Stimulated activated memory B cell treated with anti-CD40 and anti-IgM and Interleukin-4, amounts not matched to agents 10 μg/mL and 1 μg/mL and 100 μg/mL, for 72 hours (primary cell): ENCODE measurements at places on chromosomes 6 and 20.
A peak's percentile ranks its signal among the peaks of the same experiment; 100 is the strongest.

- ATAC-seq, result peak; percentile 37
These were observed 90.7 kb upstream of the ARID1B start for GRCh38 chr6:156686301-156686994.

GRCh38 chr6:73177221-73177944 lies 47.9 kb downstream of the KHDC1L start:
- ATAC-seq, result peak; percentile 81

- no peak for ATAC-seq
These were observed 179.5 kb downstream of the CDH26 start for GRCh38 chr20:60137657-60138245.

- peak; percentile 57 for ATAC-seq
These were observed 42.8 kb upstream of the HFE start for GRCh38 chr6:26044140-26045064.

DNA sequence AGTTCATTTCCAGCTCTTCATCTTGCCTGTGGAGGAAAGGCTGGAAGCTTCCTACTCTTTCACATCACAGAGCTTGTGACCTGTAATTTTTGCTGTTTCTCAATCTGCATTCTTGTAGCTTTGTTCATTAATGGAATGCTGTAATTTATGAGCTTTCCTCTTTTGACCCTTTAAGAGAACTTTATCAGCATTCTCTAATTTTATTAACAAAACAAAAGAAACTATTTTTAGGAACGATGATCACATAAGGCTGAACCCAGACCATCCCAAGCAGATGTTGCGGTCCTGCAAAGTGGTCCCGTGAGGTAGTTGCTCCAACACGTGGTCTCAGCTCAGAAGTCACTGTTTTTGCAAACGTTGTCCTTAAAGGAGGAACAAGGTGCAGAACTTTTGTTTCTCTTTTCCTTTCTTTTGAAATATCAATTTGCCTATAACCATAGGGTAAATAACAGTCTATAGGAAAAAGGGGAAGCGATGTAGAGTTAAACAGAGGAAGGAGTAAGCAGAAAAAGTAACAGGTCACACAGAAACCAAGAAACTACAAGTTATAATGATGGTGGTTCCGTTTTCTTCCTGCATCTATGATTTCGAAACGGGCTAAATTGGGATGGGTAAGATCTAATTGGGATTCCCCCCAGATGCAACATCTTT lies 121.3 kb upstream of the PHACTR1 start:
- peak; percentile 88 for ATAC-seq

DNA sequence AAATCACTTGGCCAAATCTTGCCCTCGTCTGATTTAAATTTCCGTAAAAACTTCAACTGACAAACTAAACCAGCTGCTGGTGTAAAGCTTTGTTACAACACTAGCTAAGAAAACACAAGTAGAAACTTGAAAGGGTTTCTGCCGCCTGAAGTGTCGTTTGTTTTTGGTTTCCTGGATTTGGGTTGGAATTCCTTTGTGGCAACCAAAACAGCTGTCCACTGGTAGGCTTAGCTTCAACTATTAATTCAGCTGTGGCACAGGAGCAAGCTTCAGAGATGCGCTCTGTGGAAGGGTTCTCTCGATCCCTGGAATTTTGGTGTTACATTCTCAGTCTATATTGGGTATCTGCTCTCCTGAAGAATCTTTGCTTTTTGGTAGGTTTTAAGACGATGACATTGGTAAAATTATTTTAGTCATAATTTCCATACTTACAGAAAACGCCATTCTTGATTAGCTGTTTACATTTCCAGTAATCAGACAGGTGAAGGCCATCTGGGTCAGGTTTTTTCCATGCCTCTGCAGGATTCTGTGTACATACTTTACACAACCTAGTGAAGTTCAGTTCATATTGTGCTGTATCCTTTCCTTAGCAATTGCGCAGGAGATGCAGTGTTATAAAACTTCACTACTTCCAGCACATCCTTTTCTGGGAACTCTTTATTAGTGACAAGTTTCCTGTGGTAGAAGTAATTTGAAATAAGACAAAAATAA lies 29.9 kb upstream of the SAMD3 start:
- ATAC-seq, result no peak

GRCh38 chr6:52839124-52840055 lies 1.2 kb downstream of the GSTA5 start:
- ATAC-seq, result peak; percentile 57

GRCh38 chr6:67121115-67121514 lies 1414.1 kb upstream of the EYS start:
- ATAC-seq, result no peak

DNA sequence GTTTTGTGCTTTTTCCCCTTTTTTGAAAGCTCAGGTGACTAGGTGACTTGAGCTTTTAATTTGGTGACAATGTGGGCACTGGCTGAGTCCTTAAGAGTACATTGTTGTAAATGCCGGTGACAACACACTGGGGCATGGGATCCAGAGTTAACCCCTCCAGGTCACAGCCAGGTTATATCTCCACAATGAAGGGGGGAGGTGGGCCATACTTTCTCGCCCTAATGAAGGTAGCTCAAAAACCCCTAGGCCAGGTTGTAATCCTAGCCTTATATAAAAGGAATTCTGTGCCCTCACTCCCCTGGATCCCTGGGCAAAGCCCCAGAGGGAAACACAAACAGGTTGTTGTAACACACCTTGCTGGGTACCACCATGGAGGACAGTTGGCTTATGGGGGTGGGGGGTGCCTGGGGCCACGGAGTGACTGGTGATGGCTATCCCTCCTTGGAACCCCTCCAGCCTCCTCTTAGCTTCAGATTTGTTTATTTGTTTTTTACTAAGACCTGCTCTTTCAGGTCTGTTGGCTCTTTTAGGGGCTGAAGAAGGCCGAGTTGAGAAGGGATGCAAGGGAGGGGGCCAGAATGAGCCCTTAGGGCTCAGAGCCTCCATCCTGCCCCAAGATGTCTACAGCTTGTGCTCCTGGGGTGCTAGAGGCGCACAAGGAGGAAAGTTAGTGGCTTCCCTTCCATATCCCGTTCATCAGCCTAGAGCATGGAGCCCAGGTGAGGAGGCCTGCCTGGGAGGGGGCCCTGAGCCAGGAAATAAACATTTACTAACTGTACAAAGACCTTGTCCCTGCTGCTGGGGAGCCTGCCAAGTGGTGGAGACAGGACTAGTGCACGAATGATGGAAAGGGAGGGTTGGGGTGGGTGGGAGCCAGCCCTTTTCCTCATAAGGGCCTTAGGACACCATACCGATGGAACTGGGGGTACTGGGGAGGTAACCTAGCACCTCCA lies 2.2 kb upstream of the VEGFA start:
- ATAC-seq, result no peak

- no peak for ATAC-seq
These were observed 346.5 kb upstream of the PLCB4 start for GRCh38 chr20:8722277-8722928.

DNA sequence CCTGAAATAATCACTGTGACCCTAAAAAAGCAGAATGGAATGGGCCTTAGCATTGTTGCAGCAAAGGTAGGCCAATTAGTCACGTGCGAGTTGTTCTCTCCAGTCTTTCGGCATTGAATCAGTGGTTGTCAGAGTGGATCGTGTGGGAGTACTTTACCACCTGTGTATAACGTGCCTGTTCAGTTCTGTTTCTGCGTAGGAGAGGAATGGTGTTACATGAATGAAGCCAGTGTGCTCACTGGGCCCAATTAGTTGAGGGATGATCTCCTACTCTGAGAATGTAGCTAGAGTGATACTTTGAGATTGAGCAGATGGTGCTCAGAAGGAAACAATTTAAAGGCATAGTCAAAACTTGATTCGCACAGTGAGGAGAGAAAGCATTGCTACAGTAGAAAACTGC lies 72.4 kb upstream of the KIF25 start:
- no peak for ATAC-seq

DNA sequence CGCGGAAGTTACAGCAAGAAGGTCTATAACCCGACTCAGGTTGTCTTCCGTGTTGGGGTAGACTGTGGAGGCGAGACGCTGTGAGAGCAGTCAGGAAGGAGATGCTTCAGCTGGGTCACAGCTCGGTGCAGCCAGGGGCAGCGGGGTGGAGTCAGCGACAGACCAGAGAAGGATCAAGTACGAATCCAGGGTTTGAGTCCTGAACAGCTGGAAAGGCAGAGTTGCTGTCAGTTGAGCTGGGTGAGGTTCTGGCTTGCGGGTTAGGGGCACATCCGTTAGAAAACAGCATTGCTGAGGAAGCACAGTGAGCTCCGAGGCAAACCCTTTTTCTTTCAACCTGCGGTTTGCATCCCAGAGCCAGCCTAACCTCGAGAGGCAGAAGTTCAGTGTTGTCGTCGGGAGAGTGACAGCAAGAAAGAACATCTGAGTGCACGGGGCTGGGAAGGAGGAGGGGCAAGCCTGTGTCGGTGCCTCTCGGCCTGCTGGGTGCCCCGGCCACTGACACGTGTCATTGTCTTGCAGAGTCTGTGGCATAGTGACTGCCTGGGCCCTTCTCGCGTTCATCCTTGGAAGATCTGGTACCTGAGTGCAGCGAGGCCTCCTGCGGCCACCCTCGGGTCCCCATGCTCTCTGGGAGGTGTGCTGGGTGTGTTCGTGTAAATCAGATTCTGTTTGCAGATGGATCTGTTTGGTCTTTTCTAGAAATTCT lies 20.0 kb downstream of the PNLDC1 start:
- ATAC-seq, result peak; percentile 47

DNA sequence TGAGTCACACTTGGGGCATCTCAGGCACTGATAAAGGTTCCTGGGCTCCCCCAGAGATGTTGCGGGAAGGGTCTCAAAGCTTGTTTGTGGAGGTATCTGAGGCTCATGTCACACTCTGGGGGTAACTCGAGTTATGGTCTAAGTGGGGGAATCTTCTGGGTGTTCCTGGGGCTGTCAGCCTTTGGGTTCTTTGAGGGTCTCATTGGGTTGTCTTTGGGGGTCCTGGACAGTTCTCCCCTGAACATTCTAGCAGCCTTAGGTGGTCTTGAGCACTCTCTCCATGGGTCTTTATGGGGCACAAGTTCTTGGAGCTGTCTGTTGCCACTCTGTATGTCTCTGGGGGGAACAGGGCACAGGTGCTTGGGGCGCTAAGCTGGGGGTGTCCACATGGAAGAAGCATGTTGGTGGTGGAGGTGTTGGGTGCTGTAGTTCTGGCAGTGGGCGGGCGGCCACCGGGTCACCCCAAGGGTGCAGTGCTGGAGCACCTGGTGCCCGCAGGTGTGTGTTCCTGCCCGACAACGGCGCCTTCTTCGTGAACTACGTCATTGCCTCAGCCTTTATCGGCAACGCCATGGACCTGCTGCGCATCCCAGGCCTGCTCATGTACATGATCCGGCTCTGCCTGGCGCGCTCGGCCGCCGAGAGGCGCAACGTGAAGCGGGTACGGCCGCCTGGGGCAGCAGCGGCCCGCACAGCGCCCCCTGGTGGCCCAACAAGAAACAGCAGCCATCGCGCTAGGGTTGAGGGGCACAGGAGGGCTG lies 7.1 kb upstream of the CAPN11 start:
- peak; percentile 75 for ATAC-seq

DNA sequence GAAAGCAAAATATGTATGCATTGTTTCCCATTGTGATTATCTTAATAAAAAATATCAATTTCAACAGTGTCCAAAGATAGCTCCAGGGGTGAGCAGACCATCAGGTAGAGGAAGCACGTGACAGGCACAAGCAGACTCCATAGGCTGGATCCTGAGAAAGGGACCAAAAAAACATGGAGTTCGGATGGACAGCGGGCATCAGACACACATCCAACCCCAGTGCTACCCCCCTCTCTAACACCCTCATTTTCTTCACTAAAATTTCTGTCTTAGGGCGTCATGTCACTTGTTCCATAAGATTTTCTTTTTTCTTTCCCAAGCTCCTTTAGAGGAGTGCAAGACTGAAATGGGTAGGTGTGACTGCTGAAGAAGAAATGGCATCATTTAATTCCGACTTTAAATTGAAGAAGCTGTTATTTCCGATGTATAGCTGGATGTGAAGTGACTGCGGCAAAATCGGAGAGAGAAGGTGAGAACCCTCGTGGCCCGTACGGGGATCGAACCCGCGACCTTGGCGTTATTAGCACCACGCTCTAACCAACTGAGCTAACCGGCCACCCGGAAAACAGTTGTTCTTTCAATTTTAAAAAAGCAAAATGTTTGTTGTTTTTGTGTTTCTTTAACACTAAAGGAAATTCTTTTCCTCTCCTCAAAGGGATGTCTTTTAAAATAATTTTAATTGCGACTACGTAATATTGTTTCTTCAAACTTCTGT lies 10.3 kb upstream of the PRSS16 start:
- ATAC-seq, result no peak

DNA sequence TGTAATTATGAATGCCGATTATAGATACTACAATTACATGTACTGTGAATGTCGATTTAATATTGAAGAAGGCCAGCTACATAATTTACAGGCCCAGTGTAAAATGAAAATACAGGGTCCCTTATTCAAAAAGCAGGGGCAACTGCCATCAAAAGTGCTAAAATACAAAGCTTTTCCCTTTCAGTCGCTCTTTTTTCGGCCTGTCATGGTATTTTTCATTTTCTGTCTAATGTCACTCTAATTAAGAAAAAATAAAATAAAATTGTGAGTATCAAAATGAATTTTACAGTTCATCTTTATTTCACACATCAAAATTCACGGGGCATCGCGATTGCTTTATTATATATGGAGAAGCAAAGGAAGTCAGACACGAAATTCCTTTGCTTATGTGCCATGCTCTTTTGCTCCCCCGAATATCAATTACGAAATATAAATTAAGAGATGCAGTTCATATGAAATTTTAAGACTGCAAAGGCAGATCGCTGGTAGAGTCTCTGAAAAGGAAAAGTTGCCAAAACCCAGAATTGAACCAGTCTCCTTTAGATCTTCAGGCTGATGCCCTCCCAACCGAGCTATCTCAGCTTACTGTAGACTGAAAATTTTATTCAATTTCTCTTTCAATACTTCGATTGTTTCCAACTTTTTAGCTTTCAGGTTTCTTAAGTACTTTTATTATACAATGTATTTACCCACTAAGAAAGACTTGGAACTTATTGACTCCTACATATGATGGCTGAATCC lies 197.0 kb downstream of the TRIM27 start:
- no peak for ATAC-seq

- no peak for ATAC-seq
These were observed 71.3 kb downstream of the PCSK2 start for GRCh38 chr20:17298171-17298570.

- ATAC-seq, result peak; percentile 18
These were observed at the start of gene NOL4L for GRCh38 chr20:32585011-32585585. TSS of gene NOL4L (minus strand) at chr20:32585333. CDS start at chr20:32584890, 443 bp downstream.

DNA sequence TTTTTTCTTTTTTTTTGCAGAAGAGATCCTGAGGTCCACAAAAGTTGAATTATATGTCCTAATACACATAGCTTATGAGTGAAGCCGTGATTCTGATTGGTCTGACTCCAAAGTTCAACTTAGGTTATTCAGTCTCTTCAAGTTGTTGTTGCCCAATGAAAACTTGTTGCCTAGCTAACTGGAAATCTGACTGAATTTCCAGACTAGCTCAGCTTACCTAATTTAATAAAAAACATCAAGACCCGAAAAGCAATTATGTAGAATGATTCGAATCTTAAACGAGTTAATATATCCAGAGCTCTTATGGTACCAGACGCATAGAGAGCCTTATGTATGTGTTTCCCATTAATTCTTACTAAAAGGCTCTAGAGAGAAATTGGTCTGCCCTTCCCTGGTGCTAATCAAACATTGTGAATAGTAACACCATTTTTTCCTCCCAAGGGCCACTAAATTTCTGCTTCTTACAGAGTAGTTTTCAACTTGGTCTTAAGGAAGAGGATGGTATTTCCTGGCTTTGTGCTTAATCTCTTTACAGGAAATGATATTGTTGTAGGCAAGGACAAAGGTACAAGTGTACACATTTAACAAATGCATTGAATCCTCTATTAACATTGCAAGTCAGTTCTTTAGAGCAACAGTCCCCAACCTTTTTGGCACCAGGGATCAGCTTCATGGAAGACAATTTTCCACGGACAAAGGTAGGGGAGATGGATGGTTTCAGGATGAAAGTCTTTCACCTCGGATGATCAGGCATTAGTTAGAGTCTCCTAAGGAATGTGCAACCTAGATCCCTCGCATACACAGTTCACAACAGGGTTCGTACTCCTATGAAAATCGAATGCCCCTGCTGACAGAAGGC lies 107.9 kb downstream of the TSHZ2 start:
- ATAC-seq, result no peak
